Activated CD8-positive, alpha-beta T cell treated with anti-CD3 and anti-CD28 coated beads, Interleukin-2, amount 10 ng/mL, durations not matched to agents 7 days and 5 days (primary cell): ENCODE measurements at places on chromosomes 7 and 10.

DNA sequence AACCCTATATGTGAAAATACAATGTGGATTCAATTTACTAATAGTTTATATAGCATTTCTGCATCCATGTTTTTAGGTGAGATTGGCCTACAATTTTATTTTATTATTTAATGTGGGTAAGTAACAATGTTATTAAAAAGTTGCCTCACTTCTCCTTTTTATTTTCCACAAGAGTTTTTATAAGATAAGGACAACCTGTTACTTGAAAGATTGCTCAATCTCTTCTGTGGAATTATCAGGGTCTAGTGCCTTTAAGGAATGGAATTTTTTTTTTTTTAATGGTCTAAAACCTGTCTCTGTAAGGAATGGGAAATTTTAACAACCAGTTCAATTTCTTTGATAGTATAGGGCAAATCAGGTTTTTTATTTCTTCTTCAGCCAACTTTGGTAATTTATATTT, 53.9 kb upstream of the RAB18 start:
- DNase-seq: no peak

- DNase-seq: no peak
These were observed 149.3 kb downstream of the FGFR2 start for GRCh38 chr10:121448766-121449421.

DNA sequence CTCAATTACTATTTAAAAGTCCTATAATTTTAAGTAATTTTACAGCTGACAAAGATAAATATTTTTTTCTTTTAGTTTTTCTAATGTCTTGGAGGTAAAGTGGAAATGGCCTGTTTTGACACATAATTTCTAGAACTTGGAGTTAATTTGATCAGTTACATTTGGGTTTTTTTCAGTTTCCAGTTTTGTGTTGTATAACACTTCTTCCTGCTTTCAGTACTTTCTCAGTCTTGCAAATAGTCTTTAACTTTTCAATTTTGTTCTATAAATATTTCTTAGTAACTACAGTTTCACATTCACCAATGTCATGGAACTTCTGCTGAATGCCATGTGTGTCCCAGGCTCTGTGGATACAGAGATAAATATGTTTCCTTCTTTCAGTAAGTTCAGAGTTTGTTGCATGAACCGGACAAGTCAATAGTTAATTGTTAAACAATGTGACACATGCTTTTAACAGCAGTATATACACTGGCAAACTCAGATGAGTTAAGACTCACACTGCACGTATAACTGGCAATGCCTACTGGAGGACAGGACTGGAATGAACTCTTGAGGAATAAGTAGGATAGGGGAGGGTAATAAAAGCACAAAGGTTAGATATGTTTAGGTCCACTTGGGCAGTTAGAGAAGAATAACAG, 4.6 kb downstream of the SHOC2 start:
- no peak for DNase-seq

DNA sequence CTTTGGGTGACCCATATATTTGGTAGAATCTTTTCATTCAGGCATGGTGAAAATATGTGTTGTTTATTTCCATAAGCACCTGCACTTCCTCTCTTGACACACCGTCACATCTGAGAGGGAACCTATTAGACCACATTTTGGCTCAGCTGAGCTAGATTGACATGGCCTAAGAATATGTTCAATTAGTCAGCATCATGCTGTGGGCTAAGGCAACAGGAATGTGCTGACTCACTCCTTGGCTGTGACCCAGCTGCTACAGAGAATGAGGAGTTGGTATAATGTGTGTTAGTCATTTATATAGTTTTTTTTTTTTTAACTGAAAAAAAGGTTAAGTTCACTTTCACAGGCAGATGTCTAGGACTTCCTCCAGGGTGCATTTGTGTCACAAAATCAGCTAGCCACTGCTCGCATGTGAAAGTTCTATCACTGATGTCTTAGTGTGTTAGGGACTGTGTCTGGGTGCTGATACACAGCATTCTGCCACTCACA, 180.6 kb downstream of the SEMA3E start:
- DNase-seq: no peak

- DNase-seq: no peak
These were observed 6.1 kb downstream of the DOCK1 start for GRCh38 chr10:126911301-126911700.
